ENCODE measurements at places on chromosomes 16 and 17.

DNA sequence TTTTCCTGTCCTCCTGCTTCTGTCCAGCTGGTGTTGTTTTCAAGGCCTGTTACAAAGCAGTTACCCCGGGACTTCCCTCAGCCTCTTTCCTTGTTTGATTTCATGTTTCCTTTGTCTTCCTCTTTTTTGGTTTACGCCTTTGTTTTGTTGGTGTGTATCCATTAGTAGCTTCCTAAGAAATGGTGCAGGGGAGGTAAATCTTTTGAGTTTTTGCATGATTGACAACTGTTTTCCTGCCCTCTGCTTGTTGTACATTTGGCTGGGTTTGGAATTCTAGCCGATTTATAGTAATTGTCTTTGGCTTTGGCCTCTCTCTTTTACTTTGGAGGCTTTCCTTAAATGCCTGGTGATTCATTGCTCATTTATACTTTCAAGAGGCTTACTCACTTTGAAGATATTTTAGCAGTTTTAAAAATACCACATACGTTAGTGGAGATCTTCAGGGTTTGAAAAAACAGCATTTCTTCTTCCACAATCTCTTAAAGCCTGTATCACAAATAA, 32.8 kb downstream of the DNAH2 start:
- DNase-seq, result no peak

DNA sequence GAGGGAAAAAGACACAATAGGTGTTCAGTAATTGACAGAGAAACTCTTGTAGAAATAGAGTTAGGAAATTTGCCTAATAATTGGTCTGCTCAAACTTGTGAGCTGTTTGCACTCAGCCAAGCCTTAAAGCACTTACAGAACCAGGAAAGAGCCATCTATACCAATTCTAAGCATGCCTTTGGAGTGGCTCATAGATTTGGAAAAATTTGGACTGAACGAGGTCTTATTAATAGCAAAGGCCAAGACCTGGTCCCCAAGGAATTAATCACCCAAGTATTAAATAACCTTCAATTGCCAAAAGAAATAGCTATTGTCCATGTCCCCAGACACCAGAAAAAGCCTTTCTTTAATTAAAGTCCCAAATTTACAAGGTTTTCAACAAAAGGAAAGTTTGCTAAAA, 90.3 kb downstream of the EMP2 start:
- no peak for DNase-seq

GRCh38 chr17:3033741-3034577, 29.4 kb downstream of the OR1D5 start:
- no peak for DNase-seq

DNA sequence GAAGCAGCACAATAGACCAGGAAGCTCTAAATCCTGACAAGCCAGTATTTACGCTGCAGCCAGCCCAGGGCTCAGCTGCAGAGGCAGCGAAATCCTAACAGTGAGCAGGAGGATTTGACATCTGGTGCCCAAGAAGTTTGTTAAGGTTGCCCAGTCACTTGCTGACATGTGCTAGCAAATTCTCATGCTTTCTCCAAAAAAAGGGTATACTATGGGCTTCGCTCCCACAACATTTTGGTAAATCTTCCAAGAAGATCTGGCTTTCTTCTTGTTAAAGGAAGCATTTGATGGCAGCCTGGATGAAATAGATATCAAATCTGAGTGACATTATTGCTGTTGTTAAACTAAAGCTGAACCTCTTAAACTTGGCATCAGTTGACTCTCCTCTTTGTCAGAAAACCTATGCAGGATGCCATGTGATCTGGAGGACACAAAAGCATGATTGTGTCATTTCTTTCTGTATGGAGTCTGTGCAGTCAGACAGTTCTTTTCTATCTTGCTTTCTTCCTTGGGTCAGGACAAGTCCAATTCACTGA, 949.7 kb upstream of the RBFOX1 start:
- no peak for DNase-seq

DNA sequence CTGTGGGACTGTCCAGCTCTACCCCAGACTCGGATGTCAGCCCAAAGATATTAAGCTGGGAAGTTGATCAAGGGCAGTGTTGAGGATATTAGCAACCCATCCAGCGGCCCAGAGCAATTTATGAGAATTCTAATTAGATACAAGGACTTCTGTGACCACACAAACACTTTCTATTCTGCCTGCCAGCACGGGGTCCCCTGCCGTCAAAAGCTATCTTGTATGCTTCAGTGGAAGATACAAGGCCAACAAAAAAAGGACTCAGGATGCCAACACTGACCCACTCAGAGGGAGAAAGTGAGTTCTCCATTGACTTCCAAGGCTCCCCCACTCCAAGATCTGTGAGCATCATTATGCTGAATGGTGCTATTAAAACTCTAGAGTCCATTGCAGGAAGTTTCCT, 390.7 kb downstream of the GRIN2A start:
- DNase-seq, result no peak

GRCh38 chr16:87845213-87845612, 24.1 kb downstream of the SLC7A5 start:
- no peak for DNase-seq

Measured in NCI-H526 (cell line).